Vein endothelial cell (primary cell): ENCODE measurements at places on chromosomes 6 and 20. TPM values are rescaled to one million over a fixed set of nuclear protein-coding genes. Genes with fewer than 3 reads are reported as not detected.

The POPDC3 gene
- total RNA-seq: 1.3 and 3.0 TPM in 2 replicates

The MARCKS gene
- 269 and 322 TPM in 2 replicates for total RNA-seq

The FGD2 gene
- total RNA-seq: not detected in 2 replicates

The NANP gene
- 7.8 and 8.1 TPM in 2 replicates for total RNA-seq

The BPHL gene
- total RNA-seq: 12.3 and 12.7 TPM in 2 replicates

The KCNB1 gene
- total RNA-seq: not detected in 2 replicates

The ZNF311 gene
- 0.33 and 0.48 TPM in 2 replicates for total RNA-seq

The SH3BGRL2 gene
- total RNA-seq: 26.5 and 33.1 TPM in 2 replicates

The OR12D3 gene
- not detected in 2 replicates for total RNA-seq

The GNAS-AS1 gene
- 0.10 TPM in 1 of 2 replicates, not detected in the other for total RNA-seq

The C2 gene
- 0.65 TPM in 1 of 2 replicates, not detected in the other for total RNA-seq

The BPIFB2 gene
- not detected in 2 replicates for total RNA-seq

The CHMP4B gene
- 51.3 and 51.7 TPM in 2 replicates for total RNA-seq

The USP49 gene
- 3.2 and 3.9 TPM in 2 replicates for total RNA-seq

The TTI1 gene
- 18.9 and 19.4 TPM in 2 replicates for total RNA-seq

The LY6G6C gene
- total RNA-seq: not detected in 2 replicates

The WFDC2 gene
- not detected in 2 replicates for total RNA-seq

The NFATC2 gene
- total RNA-seq: 6.9 and 8.2 TPM in 2 replicates
